ENCODE measurements at places on chromosomes 16 and 17.

DNA sequence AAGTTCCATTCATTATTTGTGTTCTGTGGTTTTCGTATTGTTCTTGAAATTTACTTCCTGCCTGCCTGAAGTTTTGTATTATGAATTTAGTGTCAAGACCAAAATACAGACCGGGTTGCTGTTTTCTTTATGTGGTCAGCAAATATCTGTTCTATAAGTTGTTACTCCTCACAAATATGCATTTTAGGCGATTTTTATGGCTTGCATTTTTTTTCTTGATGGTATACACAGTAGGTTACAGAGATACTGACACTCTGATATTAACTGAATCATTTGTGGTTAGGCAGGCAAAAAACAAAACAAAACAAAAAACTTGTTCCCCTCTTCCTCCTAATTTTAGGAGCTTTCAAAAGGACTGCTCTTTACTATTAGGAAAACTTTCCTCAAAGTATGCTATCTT, 52.6 kb downstream of the BCAS3 start:
- DNase-seq, result no peak

- no peak for DNase-seq
Measured at GRCh38 chr17:70776441-70776840, 607.1 kb downstream of the KCNJ2 start.

DNA sequence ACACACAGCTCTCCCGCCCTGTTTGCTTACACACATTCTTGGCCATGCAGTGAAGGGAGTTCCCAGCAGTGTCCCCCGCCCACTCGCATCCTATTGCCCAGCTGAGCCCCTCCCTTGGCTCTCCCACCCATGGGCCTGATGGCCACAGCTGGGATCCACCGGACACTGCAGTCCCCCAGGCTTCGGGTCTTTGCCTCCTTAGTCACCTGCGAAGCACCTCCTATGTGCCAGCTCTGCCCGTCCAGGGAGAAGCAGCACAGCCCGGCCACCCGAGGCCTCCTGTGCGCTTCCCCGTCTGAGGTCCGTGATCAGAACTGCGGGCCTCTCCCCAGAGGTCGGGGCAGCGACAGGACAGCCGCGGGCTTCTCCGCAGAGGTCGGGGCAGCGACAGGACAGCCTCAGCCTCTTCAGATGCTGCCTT, 136.9 kb downstream of the BANP start:
- DNase-seq, result no peak

GRCh38 chr16:15765116-15765515, 91.7 kb downstream of the MYH11 start:
- no peak for DNase-seq

DNA sequence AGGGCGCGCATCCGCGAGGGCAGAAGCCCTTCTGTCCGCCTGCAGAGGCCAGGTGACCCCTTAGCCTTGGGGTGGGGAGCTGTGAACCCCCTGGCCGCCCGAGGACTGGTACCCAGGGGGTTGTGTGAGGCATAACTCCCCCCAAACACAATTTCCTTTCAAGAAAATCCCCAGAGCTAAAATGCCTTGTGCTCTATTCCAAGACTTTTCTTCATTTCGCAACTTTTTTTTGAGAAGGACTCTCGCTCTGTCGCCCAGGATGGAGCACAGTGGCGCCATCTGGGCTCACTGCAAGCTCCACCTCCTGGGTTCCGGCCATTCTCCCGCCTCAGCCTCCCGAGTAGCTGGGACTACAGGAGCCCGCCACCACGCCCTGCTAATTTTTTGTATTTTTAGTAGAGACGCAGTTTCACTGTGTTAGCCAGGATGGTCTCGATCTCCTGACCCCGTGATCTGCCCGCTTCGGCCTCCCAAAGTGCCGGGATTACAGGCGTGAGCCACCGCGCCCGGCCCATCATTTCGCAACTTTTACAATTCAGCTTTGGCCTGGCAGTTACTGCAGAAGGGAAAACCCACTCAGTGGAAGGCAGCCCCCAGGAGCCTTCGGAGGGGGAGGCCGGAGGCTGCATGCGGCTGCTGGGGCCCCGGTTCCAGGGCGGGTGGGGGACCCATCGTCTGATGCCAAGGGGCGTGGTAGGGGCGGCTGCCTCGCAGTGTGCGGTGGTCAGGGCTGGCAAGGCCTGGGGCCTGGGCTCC, 963 bp upstream of the APRT start:
- no peak for DNase-seq

GRCh38 chr17:79632432-79632735, 21.5 kb upstream of the RBFOX3 start:
- no peak for DNase-seq

DNA sequence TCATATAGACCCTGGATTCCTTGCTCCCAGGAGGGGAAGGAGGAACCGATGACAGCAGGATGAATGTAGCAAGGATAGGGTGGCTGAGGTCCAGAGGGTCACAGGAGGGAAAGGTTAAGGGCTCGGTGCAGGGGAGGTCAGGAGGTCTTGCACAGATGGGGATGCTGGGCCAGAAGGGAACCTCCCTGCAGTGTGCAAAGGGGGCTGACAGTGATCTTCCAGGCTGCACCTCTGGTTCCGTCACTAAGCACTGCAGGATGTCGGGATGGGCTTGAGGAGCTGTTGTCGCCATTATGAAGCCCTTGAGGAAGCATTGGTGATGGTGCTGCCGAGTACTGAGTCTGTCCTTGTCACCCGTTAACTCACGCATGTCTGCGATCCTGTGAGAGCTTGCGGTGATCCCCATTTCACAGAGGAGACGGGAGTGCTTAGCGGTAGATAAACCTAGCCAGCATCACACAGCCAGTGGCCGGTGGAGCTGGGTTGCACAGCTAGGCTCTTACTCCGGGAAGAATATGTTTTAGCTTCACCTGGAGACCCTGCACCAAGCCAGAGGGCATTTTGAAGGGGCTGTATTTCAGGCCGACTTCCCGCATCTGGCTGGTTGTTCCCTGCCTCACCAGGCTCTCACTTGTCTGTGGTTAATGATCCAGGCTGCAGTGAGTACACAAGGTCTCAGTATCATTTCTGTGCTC, 120.4 kb downstream of the SNX29 start:
- DNase-seq, result no peak

- no peak for DNase-seq
Measured at GRCh38 chr16:84071121-84071520, 28.5 kb upstream of the SLC38A8 start.

DNA sequence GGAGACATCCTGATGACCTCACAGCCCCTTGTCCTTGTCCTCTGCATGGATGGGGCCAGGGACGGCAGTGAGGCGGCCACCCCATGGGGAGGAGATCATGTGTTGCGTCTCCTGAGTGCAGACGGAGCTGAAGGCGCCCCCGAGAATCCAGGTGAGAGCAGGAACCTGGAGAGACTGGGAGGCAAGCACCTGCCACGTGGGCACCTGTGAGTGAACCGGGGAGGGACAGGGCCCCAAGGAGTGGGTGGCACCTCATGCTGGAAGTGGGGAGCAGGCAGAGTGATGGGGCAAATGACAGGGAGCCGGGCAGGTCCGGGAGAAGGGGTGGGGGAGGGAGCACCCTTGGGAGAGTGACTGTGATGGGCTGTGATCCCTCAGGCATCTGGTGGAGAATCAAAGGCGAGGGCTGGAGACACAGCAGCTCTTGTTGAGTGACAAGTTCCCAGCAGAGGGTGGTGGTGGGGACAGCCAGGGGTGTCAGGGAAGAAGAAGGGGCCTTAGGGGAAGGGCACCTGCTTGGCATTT, 174.3 kb upstream of the CHMP6 start:
- no peak for DNase-seq
